ENCODE measurements at places on chromosomes 12 and 14. TPM values are rescaled to one million over a fixed set of nuclear protein-coding genes. Genes with fewer than 3 reads are reported as not detected.

GRCh38 chr12:106601031-106601430 lies 18.2 kb downstream of the RFX4 start:
- no peak for DNase-seq

DNA sequence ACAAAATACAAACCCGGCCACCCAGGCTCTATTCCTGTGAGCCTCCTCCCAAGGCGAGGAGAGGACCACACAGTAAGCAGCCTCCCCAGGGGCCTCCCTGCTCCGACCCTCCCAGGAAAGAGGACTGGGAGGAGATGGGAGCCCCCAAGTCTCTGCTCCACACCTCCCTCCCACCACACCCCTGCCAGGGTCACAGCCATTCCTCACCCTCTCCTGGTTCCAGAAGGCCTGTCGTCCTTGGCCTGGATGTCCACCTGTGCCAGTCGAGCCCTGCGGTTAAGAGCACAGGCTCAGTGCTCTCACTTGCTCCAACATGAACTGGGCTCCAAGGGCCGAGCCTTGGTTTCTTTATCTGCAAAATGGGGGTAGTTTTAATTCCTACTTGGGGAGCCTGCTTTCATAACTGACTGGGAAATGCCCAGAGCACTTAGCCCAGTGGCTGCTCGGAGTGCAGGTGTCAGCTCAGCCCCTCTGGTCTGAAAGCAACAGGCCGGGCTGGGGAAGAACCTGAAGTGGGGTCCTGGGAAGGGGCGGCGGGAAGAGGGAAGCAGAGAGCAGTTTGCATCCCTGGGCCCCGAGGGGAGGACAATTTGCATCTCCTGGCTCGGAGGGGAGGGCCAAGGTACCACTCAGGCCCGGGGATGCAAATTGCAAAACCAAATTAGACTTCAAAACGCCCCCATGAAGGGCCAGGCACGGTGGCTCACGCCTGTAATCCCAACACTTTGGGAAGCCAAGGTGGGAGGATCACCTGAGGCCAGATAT lies 23.6 kb downstream of the TCHP start:
- DNase-seq, result no peak

GRCh38 chr14:80584744-80585505 lies 356.6 kb downstream of the CEP128 start:
- DNase-seq, result no peak

DNA sequence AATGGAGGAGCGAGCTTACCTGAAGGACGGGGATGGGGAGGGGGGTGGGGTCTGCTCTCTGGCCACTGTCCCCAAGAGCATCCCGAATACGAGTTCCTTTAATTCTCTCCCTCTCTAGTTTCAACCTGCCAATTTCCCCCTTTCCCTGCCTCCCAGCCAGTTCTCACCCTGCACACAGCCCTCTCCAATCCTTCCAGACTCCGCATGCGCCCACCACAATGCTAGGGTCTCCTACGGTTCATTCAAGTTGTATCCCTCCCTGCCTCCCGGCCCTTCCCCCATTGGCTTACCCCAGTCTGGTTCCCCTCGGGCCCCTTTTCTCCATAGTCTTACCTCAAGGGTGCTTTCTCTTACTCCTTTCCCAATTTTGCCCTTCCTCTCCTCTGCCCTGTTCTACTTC lies 708 bp upstream of the IGFBP6 start:
- DNase-seq, result no peak

DNA sequence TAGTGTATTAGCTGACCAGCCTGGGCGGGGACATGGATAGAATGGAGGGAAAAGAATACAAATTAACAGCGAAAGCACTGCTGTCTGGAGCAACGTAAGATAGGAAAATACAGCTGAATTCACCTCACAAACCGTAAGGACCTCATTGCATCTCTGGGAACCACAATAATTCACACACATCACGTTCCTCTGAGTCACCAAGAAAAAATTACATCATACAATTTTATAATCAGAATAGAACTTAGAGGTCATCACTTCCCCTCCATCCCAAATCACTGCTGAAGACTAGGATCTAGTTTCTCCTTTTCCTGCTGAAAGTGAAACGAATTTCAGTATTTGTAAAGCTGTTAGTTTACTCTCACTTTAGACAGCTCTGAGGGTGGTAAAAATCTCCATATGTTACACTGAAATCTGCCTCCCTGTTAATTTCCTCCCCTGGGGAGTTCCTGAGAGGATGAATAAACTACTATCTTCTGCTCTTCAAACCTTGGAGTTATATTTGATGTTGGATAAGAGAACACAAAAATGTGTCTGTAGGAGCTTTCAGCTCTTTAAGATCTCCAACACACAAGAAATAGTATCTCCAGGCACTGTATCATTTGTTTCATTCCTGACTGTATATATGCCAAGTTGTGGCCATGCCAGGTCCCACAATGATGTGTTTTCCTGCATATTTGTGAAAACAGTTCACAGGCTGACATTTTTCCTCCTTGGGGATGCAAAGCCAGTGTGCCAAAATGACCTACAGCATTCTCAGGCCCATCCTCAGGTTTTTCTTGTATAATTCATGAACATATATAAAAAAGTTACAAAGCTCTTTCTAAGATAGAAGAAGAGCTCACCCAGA lies 63.8 kb upstream of the SSTR1 start:
- no peak for DNase-seq

The NOVA1 gene
- total RNA-seq, result 1.5 TPM

The TAS2R43 gene
- total RNA-seq, result 2.7 TPM

GRCh38 chr12:41045509-41045908 lies 142.6 kb upstream of the PDZRN4 start:
- DNase-seq, result no peak

The CARMIL3 gene
- total RNA-seq, result 2.1 TPM

DNA sequence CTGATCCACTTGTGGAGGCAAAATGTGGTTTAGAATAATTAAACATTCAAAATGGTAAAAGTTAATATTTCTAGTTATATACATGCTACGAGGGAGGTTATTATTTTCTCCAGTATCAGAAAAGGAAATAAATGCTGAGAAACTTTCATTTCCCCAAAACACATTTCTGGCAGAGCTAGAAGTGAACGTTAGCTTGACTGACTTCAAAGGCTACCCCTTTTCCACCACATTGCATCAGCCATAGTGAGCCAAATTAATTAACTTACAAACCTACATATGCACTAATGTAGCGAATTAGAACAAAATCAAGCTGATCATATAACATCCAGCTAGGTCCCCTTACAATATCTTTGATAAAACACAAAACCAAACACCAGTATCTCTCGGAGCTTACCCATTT lies 49.3 kb upstream of the RERGL start:
- no peak for DNase-seq

GRCh38 chr14:64684091-64684490 lies 20.1 kb upstream of the PLEKHG3 start:
- no peak for DNase-seq

- no peak for DNase-seq
Measured at GRCh38 chr12:107610021-107610859, 75.4 kb upstream of the PWP1 start.

- no peak for DNase-seq
Measured at GRCh38 chr12:4032924-4033615, 159.9 kb upstream of the PARP11 start.

The RPGRIP1 gene
- total RNA-seq, result not detected

DNA sequence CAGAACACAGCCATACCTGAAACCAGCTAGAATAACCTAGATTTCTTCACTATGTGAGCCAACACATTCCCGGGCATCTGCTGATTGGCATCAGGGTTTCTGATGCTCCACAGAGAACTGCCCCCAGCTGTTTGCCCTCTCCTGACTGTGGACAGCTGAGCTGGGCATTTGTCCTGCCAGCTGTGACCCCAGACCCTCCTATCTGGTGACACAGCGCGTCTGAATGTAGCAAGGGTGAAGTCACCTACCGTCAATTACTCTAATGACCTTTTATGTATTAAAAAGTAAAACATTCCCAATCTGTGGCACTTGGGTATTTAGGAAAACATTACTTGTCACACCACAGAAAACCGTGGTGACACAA lies 29.7 kb upstream of the SFSWAP start:
- no peak for DNase-seq

GRCh38 chr14:59208224-59208814 lies 19.9 kb downstream of the DAAM1 start:
- DNase-seq, result no peak

Data from activated naive CD4-positive, alpha-beta T cell treated with anti-CD3 and anti-CD28 coated beads, Interleukin-2, amount 50 U/mL, for 72 hours (primary cell).